ENCODE measurements at places on chromosomes 5 and 9.
A peak's percentile ranks its signal among the peaks of the same experiment; 100 is the strongest.

DNA sequence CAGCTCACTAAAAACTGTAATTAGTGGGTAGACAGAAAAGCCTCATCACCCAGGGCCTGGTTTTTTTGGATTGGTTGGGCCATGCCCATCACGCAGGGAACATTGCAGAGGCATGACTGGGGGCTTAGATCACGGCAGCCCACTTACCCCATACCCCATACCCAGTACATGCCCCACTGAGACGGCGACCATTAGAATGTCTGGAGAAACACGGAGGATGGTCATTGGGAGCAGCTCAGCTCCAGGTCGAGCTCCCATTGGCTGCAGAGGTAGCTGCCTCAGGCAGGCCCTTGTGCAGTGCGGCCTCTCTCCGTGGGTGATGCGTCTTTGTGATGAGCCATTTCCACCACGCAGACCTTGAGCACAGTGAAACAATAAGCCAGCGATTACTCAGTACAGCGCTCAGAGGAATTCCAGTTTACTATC lies 204.0 kb downstream of the GADD45G start:
- no peak for DNase-seq

- peak; percentile 30 for DNase-seq
These were observed 1.2 kb upstream of the RNF38 start for GRCh38 chr9:36401164-36401740.

GRCh38 chr5:80229902-80230255 lies 26.0 kb downstream of the SERINC5 start:
- no peak for DNase-seq

GRCh38 chr9:91422758-91423711 lies 597 bp downstream of the NFIL3 start:
- no peak for DNase-seq

DNA sequence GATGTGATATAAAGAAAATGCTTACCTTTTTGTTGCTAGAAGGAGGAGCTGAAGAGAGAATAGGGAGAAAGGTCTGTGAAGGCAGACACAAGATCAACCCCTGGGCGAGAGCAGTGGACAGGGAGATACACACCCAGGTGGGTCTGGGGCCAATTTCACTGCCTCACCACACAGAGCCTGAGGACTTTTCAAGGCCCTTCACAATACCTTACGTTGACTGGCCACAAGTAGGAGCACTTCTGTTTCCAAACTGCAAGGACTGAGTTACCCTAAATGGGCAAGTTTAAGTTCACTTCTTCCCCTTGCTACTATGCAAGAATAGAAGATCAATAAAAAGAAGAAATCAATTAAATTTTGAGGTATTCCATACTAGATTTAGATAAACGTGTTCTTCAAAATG lies 174.5 kb upstream of the SLC12A2 start:
- no peak for DNase-seq

- DNase-seq: no peak
These were observed at the start of gene ABCA2 for GRCh38 chr9:137027369-137028262. ABCA2 (minus strand) TSS chr9:137028237; CDS start chr9:137028140, 97 bp downstream.

- no peak for DNase-seq
These were observed 564 bp upstream of the AIF1L start for GRCh38 chr9:131095666-131096268.

DNA sequence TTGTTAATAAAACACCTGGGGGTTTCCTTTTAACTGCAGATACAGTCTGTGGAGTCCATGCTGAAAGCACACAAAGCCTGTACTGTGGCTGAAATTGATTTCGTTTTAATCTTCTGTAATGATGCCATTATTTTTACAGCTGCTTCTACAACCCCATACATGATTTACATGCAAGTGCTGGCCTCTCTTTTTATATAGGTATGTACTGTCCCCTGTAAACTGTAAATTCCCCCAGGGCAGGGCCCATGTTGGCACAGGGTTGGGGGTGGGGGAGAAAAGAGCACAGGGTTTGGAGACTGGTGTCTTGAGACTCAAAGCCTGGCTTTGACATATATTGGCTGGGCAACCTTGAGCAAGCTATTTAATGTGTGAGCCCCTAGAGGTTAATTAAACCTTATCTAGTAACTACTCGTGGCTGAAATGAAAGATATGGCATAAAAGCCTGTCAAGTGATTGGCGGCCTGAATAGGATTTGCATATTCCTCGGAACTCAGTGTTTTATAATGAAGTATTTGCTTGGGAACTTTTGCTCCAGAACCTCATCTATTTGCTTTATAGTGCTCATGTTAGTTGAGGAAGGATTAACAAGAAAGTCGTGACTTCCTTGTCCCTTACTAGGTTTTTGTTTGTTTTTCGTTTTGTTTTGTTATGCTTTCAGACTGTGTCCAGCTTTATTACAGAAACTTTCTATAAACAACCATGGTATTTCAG lies 34.0 kb downstream of the KLF4 start:
- DNase-seq: no peak
